ENCODE measurements at places on chromosomes 13 and 19.

- DNase-seq, result no peak
Observed at GRCh38 chr13:74045583-74045982, 88.6 kb downstream of the KLF12 start.

DNA sequence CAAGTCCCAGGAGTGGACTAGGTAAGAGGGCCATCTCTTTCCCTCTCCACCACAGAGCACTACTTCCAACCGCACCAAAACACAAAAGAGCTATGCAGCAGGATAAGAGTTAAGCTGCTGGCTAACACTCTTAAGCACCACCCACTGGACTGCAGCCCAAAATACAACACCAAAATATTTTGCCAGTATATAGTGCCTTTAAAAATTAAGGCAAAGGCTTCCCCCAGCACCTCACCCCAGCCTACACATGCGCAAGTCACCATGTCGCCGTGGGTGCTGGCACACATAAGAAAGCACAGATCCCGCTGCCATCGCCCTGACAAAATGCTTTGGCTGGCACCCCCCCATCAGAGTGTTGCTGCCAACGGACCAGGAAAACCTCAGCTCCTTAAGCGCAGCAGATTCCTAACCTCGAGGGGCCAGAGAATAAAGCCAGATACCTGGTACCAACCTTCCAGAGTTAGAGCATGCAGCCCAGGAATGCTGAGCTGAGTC, 608.3 kb downstream of the PCDH17 start:
- no peak for DNase-seq

DNA sequence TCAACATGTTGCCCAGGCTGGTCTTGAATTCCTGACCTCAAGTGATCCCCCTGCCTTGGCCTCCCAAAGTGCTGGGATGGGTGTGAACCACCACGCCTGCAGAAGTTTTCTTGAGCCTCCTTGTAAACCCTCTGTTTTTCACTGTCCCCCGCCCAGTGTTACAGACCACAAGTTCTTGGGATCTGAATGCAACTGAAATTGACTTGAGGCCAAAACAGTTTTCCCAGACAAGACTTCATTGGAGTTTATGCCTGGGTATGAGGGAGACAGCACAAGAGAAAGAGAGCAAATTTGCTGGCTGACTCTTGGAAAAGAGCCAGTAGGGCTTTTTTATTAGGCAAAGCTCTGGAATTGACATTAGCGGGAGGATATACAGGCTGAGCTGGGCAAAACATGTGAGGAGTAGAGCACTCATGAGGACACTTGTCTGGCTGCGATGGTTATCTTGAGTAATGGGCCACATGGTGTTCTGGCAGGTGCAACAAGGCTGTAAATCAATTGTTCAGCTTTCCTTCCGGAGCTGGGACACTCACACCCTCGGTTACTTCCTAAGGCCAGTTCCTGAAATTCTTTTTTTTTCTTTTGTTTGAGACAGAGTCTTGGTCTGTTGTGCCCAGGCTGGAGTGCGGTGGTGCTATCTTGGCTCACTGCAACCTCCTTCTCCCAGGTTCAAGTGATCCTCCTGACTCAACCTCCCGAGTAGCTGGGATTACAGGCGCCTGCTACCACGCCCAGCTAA, 12.7 kb upstream of the HNRNPL start:
- DNase-seq, result no peak

GRCh38 chr19:44356383-44357111, at the start of gene ZNF112:
Gene ZNF112 (minus strand): TSS chr19:44356680. CDS start chr19:44340539, 16,141 bp downstream.
- DNase-seq, result peak; percentile 67

- DNase-seq, result no peak
Observed at GRCh38 chr13:81184556-81185265, 843.8 kb upstream of the SPRY2 start.

DNA sequence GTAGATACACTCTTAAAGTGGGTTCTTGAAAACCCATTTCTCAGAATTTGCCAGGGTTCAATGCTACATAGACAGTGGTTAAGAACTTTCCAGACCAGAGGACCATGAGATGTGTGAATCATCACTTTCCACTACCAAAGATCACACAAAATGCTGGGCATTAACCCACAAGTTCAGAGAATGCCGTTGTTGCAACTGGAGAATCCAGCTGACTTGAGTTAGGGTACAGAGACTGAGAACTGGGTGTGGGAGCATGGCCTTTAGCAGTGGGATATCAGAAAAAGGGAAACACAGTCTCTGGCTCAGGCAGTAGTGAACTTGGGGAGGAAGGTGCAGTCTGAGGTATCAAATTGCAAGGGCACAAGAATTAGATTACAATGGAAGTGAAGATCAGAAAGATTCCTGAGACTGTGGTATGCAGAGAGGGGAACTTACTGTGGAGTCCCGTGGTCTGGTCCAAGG, 51.5 kb upstream of the WDFY2 start:
- no peak for DNase-seq

DNA sequence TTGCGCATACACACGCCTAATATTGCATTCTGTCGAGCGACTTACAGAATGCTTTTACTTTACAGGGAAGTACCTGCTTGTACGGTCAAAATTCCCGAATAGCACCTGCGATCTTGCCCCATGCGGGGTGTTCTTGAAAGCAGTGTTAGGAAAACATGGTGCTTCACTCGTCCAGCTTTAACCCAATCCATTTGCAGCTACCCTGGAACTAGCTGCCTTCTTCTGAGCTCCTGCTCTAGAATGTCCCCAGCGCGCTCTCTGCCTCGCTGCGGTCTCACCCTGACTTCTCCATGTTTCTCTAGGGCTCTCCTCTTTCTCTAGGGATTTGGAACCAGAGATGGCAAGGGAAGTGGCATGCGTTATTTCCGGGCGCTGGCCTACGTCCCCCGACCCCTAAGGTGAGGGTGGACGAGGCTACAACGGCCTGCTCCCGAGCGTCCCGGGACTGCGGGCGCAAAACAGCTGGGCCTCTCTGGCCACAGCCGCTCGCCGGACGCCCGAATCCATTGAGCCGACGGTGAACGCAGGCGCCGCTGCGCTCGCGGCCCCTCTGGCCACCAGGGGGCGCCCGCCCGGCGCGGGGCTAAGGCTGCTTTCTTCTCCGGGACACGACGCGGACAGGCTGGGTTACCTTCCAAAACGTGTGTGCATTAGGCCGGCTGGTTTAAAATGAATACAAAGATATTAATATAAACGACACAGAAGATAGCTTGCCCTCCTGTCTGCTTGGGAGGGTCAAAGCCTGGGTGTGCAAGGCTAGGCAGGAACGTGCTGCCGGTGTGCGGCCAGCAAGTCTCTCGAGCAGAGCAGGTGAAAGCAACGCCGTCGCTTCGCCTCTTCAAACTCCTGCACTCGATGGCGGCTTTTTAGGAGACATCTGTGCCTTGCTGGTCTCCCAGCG, 1.8 kb upstream of the SPRY2 start:
- DNase-seq, result peak; percentile 82

GRCh38 chr13:67168384-67168783, 61.8 kb downstream of the PCDH9 start:
- DNase-seq, result no peak

DNA sequence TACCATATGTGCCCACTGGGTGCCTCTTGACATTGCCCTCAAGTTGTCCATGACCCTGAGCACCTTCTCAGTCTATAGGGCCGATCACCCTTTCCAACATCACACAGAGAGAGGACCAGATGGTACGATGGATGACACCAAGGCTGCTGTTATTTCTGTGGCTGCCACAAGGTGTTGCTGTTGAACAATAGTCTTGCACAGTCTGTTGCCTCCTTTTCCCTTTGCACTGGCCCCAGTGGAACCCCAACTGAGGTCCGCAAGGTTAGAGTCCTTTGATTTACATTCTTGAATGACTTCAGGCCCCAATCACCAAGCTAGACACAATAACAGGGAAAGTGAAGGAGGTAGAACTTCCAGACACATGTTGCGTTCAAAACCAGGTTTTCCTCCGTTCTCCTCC, 52.0 kb downstream of the TINCR start:
- no peak for DNase-seq

DNA sequence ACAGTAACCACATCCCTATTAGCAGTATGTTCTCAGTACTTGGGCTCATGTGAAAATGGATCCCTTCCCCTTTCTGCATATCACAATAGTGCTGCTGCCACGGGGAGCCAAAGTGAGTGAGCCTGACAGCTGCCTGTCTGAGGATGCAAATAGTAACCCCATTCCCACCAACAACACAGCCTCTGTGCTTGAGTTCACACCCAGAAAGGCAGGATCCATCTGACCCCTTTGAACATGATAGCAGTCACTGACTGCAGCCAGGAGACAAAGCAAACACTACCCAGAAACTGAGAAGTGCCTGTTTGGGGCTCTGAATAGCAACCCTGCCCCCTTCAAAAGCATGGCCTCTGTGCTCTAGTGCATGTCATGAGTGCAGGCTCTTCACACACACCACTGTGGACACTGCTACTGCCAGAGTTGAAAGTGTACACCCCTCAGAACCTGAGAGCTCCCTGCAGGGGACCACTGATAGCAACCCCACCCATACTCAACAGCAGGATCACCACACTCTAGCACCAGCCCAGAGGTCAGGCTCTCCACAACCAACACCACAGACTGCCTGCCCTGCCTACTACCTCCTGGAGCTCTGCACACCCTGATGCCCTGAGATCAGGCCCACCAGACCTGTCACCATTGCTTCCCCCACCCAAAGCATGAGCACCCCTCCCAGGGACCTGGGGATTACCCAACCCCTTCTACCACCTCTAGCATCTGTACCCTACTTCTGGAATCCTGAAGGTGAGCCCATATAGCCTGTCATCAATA, 1563.5 kb upstream of the PRR20A start:
- DNase-seq, result no peak

DNA sequence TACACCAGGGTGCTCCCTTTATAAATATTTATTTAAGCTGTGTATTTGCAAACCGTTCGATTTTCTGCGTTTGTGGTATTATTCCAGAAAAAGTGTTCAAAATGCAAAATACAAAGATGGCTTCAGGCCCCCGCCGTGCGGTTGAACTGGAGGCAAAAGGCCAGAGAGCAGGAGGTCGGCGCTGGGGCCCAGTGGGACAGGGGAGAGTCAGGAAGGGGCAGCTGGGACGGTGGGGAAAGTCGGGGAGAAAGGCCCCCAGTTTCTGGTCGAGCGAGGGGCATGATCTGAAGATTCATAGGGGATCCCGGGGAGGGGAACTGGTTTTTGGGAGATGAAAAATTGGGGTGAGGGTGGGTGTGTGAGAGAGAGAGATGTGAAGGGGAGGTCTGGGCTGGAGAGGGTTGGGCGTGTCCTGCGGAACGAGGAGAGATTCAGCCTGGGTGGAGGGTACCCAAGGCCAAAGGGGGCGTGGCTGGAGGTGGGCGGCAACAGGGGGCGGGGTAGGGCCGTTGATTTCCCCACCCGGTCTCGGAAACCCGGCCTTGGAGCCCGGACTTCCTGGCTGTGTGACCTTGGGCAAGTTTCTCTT, 678 bp downstream of the ISOC2 start:
- DNase-seq, result no peak

DNA sequence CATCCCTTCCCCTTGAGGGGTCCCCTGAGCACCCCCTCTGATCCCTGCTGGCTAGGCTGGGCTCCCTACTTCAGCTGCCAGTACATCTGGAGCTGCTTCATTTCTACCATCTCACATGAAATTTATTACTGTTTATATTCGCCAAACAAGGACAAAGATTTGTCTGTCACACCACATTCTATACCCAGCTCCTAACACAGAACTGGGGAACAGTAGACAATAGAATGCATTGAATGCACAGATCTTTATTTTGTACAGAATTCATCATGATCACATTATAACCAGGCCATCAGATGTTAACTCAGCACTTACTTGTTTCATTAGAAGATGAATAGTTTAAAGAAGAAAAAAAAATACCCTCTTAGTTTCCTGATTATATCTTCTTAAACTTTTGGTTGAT, 159.4 kb downstream of the KLF5 start:
- no peak for DNase-seq

DNA sequence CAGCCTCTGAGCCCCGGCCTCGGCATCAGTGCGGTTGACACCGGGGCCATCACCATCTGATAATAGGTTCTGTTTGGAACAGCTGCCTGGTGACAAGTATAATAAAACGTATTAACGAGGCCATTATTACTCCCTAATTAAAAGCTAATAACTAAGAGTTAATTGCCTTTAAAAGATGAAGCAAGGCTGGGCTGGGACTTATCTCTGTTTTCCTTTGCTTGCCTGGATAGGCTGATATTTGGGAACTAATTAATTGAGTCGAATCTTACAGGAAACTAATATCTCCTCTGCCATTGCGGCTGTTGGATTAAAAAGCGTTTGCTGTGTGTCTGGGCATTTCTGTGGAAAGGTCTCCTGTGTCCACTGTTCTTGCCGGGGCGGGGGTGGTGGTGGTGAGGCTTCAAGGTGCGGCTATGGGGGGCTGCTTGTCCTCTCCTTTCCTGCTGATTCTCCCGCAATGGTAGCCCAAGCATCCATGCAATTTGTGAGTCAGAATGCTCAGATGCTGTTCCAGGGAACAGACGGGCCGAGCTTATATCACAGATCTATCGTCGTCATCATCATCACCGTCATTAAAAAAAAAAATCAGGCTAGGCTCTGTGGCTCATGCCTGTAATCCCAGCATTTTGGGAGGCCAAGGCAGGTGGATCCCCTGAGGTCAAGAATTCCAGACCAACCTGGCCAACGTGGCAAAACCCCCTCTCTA, 162.7 kb downstream of the PTPRS start:
- no peak for DNase-seq

GRCh38 chr19:41424335-41425173, 2.6 kb downstream of the B3GNT8 start:
- no peak for DNase-seq

DNA sequence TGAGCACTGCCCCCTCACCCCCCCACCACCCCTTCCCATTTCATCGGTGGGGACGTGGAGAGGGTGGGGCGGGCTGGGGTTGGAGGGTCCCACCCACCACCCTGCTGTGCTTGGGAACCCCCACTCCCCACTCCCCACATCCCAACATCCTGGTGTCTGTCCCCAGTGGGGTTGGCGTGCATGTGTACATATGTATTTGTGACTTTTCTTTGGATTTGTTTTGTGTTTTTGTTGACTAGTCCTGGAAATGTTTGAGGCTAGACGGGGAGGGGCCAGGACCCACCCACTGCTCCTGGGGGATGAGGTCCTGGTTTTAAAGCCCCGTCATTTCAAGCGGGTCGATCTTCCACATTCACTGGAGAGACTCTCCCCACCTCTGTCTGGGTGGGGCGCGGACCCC, 3.0 kb upstream of the TEKTIP1 start:
- DNase-seq, result no peak

Measured in C1 segment of cervical spinal cord (tissue), 14 donors.